ENCODE measurements at places on chromosomes 13 and 19.
A peak's percentile ranks its signal among the peaks of the same experiment; 100 is the strongest.

DNA sequence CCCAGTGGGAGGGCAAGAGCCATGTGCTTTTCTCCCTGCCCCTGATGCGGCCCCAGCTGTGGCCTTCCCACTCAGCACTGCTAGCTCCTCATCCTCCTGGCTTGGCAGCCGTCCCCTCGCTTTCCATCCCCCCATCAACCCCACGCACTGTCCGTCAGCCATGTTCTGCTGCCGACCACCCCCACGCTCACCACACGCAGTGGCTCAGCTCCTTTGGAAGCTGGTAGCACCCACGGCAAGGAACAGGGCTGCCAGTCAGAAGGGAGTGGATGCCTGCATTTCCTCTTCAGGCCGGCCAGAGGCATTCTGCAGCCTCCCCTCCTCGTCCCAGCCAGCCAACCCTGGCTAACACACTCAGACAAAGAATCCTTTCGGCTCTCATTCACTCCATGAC lies 6.3 kb downstream of the CALM3 start:
- DNase-seq: no peak

DNA sequence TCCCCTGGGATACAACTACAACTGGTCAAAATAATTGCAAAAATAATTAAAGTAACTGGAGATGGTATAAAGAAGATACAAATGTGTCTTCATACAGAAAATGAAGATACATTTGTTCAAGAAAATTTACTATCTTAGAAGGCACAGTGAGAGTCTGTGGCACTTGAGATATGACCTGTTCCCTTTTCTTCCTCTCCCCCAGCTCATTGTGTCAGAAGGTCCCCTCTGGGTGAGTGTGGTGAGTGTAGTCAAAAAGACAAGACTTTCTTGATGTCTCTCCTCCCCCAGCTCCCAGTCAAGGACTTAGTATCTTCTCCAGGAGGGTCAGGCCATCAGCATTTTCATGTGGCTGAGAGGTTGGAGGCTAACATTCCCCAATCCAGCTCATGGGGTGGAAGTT lies 51.7 kb downstream of the EDNRB start:
- peak; percentile 33 for DNase-seq

GRCh38 chr13:24168979-24169378 lies 8.5 kb downstream of the SPATA13 start:
- no peak for DNase-seq

DNA sequence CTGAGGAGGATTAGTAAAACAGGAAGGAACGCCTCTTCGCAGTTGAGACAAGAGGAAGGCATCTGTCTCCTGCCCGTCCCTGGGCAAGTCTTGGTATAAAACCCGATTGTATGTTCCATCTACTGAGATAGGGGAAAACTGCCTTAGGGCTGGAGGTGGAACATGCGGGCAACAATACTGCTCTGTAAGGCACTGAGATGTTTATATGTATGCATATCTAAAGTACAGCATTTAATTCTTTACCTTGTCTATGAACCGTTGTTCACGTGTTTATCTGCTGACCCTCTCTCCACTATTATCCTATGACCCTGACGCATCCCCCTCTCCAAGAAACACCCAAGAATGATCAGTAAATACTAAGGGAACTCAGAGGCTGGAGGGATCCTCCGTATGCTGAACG lies 722 bp upstream of the TIMM50 start:
- no peak for DNase-seq

- DNase-seq: no peak
Measured at GRCh38 chr19:45420356-45420755, 3.4 kb downstream of the ERCC1 start.

DNA sequence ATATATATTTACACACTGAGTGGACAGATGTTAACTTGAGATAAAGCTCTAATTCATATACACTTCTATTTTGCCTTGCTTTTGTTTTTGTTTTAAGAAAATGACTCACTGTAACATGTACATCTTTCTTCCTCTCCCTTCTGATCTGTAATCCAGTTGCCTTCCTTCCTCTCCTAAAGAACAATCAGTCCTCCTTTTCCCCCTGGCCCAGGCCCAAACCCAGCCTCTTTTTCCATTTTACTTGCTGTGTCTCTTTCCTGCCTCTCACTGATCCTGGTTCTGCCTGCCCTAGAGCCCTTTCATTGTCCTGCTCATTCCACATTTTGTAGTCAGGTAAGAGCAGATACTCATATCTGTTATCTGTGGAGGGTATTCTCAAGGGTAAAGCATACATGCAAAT lies 50.8 kb downstream of the ZAR1L start:
- DNase-seq: no peak

DNA sequence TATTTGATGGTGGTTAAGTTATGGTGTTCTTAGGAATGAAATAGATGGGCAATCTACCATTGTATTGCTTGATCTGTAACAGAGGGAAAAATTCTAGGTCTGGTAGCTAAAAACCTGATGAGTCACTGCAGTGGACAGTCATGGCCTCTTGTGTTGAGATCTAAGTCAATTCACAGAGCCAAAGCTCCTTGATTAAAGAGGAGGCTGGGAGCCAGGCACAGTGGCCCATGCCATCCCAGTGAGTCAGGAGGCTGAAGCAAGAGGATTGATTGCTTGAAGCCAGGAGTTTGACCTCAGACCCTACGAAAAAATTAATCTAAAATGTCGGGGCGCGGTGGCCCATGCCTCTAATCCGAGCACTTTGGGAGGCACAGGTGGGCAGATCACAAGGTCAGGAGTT lies 67.1 kb upstream of the KPNA3 start:
- no peak for DNase-seq

DNA sequence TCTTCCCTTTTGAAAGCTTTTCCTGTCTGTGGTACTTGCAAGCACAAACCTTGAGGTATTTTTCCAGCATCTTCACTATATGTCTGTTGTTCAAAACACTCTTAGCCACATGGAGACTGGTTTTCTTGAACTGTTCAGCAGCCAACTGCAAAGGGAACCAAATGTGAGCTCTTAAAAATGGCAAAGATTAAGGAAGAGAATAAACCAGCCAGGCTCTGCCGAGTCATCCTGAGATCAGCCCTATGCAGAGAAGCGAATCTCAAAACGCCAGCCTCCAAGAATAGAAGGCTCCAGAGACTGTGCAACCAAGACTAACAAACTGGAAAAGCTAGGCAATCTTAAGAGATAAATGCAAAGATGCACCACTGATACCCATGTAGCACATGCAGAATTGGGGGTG lies 20.7 kb downstream of the AKAP8 start:
- no peak for DNase-seq

DNA sequence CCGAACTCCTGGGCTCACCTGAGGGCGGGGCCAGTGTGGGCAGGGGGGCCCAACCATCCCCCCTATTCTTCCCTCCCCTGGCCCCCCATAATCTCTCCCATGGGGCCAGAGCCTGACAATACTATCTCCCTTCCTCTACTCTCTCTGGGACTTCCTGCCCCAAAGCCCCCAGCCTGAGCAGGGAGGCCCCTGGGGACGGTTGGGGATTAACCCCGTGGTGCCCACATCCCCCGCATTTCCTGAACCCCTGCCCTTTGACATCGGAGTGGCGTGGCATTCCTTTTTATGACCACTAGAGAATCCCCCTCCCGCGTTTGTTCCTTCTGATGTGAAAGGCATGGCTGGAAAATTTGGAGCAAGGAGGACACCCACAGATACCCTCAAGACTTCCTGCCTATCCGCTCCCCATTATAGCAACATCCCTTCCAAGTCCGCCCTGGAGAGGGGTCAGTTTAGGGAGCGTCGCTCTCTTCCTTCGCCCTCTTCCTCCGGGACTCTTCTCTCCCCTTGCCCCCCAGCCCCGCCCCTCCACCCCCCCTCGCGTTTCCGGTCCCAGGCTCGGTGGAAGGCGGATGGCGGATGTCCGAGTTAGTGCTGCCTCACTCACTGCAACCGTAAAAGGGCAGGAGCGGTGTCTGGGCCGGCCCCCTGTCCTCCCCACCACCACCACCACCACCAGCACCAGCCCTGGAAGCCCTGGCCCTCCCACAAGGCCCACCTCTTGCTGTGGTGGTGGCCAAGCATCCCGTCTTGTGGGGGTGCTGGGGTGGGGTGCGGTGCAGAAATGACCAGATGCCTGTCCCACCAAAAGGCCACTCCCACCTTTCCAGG lies 1.8 kb downstream of the VASP start:
- no peak for DNase-seq

DNA sequence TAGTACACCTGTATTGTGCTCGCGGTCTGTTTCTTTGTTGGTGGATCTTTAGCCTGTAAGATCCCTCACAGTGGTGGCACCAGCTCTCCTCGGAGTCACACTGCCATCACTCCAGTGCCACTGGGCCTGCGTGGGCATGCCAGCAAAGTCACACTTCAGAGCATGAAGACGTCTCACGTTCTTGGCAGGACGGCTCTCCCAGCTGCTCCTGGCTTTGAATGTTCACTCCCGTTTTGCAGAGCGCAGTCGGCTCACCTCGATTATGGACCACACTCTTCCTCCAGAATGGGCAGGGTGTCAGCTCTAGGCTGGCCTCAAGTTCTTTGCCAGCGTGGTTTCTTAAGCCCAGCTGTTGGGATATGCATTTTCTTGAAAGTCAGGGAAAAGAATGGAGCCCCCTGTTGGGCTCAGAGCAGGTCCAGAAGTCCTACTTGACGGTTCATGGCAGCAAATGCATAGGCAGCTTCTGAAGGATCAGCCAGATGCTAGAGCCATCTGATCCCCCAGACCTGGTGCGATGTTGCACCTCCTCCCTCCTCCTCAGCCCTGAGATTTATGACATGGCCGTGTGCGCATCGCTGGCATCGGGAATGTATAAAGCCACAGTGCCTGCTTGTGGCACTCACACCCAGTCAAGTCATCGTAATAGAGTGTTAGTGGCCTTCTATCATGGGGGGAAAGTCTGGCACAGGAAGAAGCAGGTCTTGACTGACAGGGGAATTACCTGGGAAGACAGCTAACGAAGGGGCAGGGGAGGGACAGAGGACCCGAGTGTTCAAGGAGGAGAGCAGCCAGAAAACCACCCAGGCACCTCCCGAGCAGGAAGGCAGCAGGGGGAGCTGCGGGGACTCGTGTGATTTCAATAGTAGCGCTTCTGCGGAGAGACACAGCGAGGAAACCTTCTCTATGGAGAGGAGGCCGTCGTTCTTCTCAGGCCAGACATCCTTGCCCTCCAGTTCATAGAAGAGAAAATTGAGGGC lies 40.2 kb upstream of the NPAS1 start:
- no peak for DNase-seq
